Activated CD4-positive, alpha-beta T cell treated with anti-CD3 and anti-CD28 coated beads for 4 hours (primary cell): ENCODE measurements at places on chromosomes 7 and 10.

DNA sequence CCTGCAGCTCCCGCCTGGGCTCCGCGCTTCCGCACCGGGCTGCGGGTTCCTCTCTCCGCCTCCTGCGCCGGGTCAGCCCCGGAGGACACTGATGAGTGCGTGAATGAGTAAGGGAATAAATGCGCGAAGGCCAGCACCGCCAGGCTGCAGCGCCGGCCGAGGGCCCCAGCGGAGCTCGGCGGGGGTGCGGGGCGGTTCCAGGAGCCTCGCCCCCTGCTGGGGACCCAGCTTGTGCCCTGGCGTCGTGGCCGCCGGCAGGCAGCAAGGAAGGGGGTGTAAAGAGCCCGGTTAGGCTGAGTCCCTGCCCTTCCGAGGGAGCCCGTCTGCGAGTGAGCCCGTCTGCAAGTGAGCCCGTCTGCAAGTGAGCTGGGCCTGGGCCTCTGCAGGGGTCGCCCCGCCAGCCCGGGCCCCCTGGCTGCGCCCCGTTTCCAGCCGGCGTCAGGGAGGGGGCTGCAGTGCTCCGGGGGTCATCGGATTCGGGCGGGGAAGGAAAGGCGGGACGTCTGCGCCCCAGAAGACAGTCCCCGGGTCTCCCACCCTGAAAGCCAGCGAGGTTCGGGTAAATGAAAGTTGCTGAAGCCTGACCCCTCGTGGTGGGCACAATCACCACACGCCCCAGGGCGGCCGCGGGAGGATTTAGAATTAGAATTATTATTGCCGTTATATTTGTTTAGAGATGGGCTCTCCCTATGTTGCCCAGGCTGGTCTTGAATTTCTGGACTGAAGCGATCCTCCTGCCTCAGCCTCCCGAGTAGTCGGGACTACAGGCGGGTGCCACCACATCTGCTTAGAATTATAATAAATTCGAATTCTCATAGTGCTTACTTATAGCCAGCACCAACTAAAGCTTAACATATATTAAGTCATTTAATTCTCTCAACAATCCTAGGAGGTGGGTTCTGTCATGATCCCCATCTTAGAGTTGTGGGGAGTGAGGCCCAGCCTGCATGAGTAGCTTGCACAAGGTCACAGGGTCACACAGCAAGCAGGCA, 8.6 kb upstream of the CRYGN start:
- peak; percentile 74 for DNase-seq

GRCh38 chr10:126849646-126850045, 55.6 kb upstream of the DOCK1 start:
- no peak for DNase-seq

DNA sequence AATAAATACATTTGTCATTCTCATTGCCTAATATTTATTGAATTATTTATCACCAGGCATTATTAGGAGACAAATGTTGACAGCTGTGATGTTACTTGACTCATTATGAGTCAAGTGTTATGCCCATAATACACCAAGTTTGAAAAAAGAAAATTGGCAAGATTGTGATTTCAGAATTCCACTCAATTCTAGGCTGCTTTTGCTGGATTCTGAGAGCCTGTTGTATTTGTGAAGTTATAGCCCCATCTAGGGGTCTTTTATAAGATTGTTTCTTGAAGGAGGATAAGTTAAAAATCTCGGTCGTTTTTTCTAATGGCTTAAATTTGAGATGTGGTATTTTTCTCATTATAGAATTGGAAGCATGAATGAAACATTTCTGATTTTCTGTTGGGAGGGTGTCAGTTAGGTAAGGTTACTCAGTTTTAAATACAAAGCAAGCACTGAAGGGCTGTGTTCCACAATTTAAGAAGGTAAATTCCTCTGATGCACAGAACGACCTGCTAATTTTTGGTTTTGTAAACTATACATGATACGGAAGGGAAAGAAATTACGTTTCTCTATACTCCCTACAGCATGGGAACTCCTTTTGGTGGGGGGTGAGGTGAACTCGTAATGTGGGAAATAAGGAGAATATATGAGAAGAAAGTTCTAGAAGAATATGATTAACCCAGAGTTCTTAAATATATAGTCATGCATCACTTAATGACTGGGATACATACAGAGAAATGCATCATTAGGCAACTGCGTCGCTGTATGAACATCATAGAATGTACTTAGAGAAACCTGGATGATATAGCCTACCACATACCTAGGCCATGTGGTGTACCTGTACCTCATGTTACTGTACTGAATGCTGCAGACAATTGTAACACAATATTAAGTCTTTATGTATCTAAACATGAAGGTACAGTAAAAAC, 2.6 kb downstream of the STK31 start:
- DNase-seq, result no peak

DNA sequence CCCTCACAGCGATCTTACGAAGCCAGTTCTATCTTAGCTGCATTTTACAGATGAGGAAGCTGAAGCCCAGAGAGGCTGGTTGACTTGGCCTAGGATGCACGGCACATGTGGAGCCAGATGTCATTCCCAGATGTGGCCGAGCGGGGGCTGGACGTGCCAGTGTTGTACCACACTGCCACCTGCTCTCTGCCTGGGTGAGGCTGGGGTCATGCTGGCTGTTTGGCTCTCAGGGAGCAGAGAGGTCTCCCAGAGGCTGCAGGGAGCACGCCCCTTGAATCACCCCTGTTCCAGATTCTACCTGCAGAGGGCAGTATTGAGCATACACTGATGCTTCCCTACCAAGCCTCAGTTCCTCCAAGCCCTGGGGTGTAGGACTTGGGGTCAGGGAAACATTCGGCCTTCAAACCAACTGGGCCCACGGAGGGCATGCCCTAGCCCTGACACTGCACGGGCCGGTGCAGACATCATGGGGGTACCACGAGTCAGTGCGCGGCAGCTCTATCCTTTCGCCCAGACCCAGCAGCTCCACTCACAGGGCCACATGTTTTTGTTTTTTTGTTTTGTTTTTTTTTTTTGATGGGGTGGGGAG, 3.8 kb upstream of the GTF2IRD1 start:
- DNase-seq, result peak; percentile 55

DNA sequence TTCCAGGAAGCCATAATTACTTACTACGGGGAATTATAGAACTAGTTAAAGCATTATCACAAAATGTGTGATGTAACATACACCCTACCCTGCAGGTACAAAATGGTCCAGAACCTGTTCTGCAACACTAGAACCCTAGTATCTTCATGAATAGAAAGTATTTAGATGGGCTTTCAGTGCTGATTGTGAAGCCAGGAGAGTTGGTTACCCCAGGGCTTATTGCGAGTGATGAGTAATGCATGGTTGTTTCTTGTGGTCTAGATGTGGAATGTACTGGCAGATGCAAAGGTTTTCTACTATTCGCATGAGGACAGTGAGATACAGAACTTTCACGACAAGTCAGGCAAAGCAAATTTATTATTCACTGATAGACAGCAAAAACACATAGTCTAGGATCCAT, 33.6 kb upstream of the AGR3 start:
- no peak for DNase-seq

GRCh38 chr10:7948371-7949000, 106.0 kb upstream of the GATA3 start:
- DNase-seq, result no peak

GRCh38 chr10:72351479-72351878, 3.2 kb downstream of the DNAJB12 start:
- DNase-seq, result no peak

GRCh38 chr10:30445711-30446110, 11.7 kb downstream of the MAP3K8 start:
- DNase-seq, result no peak

GRCh38 chr10:60944058-60944909, at the start of gene RHOBTB1:
RHOBTB1 (minus strand) TSS chr10:60944185; CDS start chr10:60911542, 32,643 bp downstream.
- DNase-seq, result no peak

DNA sequence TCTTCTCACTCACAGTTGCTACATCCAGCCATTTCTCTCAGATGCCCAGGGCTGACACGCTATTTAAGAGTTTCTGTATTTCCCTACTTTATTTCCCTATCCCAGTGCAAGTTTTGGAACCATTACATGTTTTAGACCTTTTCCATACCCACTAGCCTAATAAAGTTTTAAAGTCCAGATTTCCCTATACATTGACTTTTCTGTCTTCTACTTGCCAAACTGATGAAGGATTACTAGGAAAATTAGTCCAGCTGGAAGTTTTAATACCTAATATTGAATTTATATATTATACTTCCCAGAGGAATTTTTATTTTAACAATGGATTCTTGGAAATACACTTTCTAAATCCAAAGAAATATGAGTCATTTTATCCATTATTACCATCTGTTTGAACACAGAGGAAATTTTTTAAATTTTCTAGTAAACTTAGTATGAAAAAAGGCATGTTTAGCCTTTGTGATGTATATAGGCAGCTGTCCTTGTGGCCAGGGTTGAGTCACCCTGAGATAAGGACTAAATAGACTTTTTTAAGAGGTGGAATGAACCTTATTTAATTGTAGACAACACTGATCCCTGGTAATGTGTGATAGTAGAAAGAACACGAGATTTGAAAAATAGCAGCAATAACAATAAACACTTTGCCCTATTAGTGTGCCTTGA, 205.0 kb downstream of the TFEC start:
- DNase-seq, result no peak

- no peak for DNase-seq
Observed at GRCh38 chr7:35003679-35004303, 33.5 kb downstream of the DPY19L1 start.

- no peak for DNase-seq
Observed at GRCh38 chr7:96953676-96954513, 51.5 kb upstream of the DLX6 start.

DNA sequence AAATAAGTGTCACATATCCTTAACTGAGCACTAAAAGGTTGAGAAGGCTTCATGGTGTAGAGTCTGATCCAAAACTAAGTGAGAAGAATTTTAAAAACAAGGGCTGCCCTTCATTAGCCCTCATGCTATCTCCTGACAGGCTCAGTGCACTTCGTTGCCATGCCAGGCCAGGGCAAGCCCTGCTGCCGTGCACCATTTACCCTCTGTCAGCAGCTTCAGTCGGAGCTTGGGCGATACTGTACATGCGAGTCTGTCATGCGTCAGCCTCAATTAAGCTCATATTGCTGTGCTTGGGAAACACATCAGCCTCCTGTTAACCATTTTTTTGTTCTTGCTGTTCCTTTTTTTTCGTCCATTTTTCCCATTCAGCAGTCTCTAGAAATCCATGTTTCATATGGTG, 166.6 kb downstream of the VTI1A start:
- no peak for DNase-seq

GRCh38 chr10:85619832-85620231, 746.8 kb downstream of the GRID1 start:
- no peak for DNase-seq

- DNase-seq, result no peak
Observed at GRCh38 chr7:81404669-81405068, 365.2 kb downstream of the HGF start.

GRCh38 chr10:111455776-111456426, 379.1 kb downstream of the ADRA2A start:
- DNase-seq, result no peak

GRCh38 chr10:125060026-125060425, 100.3 kb downstream of the CTBP2 start:
- DNase-seq, result no peak

- no peak for DNase-seq
Observed at GRCh38 chr10:125881192-125881591, at the start of gene DHX32. DHX32 (minus strand) TSS chr10:125881292; CDS start chr10:125880824, 468 bp downstream.

- no peak for DNase-seq
Observed at GRCh38 chr10:122468926-122469781, 7.8 kb downstream of the HTRA1 start.

DNA sequence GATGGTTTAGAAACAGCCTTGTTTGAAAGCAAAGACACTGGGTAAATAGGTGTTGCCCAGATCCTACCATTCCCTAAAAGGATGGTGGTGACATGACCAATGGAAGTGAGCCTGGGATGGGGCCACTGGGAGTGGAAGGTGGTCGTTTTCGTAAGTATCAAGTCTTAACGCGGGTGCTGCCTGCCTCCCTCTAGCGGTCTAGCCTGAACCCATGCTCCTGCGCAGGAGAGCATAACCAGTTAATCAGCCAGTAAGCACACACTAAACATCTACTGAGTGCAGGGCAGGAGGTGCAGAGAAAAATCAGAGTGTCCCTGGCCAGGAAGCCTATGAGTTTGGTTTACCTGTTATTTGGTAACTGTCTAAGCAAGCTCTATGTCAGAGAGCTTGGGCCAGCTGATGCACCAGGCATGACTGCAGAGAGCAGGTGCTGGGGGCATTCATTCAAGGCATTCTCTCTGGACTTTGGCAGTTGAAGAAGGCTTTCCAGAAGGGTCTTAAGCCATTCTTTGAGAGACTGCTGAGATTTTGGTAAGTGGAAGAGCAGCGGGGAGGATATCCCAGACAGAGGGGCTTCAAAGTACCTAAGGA, 930 bp downstream of the GARIN1A start:
- DNase-seq, result no peak

DNA sequence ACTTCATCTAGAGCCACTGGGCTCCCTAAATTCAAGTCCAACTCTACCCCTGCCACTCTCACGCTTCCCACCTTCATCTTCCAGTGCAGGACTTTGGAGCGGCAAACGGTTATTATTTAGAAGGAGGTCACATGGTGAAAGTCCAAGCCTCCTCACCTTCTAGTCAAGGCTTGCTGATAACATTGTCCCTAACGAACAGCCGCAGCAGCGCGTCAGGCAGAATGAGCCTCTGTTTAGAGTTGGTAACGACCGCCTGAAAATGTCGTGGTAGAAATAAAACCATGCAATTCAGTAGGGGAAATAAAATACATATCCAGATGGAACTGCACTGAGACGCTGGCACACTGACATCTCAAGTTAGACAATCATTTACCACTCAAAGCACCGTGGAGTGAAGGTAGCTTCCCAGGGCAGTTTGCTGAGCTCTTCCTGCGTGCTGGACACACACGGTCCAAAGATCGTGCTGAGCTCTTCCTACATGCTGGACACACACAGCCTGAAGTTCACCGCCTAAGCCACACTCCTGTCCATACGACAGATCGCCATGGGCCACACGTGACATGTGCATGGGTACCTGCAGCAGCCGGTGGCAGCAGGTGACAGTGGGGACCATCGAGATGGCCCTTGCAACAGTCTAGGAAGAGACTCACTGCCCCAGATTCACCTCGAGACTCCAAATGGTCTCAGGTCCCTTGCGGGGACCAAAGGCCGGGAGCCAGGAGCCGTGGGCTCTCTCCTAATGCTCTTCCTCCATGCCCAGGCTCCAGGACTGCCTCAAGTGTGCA, 323.5 kb downstream of the PTPRN2 start:
- DNase-seq, result no peak

GRCh38 chr7:121450631-121451198, 54.6 kb upstream of the FAM3C start:
- DNase-seq, result no peak

DNA sequence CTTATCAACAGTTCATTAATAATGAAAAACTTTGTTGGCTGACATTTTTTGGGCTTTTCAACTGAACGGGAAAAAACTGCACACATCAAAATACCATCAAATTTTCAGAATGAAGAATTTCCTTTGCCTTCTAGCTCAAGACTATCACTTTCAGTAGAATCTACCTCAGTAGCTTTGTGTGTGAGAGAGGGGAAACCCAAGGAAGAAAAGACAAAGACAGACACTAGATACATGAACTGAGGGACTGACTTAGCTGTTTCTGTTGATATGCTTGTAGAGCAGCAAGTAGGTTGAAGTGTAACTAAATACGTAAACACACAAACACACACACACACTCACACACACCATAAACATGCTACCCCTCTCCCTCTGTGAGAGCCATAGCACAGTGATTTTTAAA, 257.1 kb downstream of the CDK14 start:
- no peak for DNase-seq
